ENCODE measurements at places on chromosomes 2 and 18.

GRCh38 chr18:54117853-54118773 is 106.4 kb downstream of the MBD2 start:
- DNase-seq = no peak

DNA sequence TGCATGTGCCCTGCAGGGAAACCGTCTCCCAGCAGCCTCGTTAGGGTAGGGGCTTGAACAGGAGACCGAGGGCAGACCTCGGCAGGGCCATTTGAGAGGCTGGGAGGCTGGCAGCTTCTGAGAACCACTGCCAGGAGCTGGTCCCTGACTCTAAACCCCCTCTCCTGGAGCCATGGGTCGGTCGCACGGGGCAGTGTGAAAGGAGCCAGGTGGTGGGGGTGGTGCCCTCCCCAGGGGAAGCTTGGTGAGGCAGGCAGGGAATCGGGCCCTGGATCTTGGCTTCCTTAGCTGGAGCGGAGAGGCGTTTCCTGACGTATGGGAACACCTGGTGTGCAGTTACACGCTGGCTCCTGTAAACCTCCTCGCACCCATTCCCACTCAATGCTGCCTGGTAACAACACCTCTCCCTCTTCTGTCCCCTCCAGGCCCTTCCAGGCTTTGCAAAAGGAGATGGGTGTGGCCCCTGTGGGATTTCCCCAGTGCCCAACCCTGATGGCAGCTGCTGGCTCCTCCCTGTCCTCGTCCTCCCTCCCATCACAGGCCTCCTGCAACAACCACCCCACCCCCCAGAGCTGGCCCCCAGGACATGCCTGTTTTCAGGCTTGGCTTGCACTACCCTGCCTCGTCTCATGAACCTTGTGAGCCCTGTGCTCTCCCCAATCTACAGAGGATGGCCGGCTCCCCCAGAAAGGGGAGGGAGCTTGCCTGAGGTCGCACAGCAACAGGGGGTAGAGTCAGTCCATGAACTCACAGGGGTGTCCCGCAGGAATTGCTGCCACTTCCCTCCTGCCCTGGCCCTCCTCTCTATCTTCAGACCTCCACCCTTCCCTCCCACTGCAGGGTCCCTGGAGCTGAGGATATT is 24.4 kb downstream of the ADRA2B start:
- DNase-seq = no peak

- DNase-seq = no peak
Measured at GRCh38 chr18:58413667-58414628, 214.9 kb downstream of the ALPK2 start.

- no peak for DNase-seq
Measured at GRCh38 chr2:42942990-42943493, 150.7 kb upstream of the HAAO start.

DNA sequence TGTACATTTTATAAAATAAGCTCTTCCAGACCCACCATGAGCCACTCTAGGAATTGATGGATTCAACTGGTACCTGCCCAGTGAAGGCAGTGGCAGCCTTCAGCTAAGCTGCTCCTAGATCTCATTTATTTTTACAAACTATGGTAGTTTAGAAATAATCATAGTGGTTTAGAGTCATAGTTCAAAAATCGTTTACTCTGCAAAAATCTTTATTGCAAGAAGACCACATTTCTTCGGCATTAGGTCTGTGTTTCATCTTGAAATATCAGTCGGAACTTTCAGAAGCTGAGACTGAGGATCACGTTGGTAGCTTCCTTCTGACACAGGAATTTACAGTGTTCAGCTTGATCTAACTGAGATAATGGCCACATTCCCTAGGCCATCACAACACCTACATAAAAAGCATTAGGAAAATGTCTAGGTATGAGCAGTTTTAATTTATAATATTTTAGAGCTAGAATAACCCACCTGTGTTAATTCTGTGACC is 206.2 kb upstream of the PID1 start:
- no peak for DNase-seq

DNA sequence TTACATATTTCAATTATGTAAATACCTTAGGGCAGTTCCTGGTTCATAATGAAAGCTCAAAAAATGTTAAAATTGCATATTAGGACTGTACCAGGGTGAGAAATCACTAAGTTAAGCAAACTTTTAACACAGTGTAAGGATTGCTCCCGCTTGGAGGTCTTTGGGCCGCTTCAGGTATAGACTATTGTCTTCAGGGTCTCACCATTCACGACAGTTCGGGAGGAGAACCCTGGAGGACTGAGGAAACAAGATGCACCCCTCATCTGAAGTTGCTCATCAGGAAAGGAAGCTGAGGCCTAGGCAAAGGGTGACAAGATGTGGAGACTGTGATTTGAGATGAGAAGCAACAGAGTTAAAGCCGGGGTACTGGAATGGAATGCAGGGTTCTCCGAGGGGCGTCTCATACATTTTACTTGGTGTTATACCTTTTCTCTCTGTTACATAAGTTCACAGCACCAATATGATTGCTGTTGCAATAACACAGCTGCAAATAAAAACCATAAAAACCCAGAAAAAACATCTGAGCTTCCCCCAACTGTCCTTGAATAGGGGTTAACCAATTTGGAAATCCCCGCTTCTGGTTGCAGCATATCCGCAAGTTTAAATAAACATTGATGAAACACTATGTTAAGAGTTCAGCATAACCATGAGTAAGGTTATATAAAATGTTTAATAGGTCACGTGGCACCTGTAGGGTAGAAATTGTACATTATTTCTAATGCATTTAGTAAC is 40.1 kb downstream of the FBXO48 start:
- peak; percentile 65 for DNase-seq

- peak; percentile 30 for DNase-seq
Measured at GRCh38 chr2:102736110-102736409, 25.8 kb upstream of the TMEM182 start.

- peak; percentile 33 for DNase-seq
Measured at GRCh38 chr2:195021711-195022507, 635.1 kb upstream of the SLC39A10 start.

GRCh38 chr18:12255626-12256026 is 1.5 kb downstream of the CIDEA start:
- peak; percentile 80 for DNase-seq

DNA sequence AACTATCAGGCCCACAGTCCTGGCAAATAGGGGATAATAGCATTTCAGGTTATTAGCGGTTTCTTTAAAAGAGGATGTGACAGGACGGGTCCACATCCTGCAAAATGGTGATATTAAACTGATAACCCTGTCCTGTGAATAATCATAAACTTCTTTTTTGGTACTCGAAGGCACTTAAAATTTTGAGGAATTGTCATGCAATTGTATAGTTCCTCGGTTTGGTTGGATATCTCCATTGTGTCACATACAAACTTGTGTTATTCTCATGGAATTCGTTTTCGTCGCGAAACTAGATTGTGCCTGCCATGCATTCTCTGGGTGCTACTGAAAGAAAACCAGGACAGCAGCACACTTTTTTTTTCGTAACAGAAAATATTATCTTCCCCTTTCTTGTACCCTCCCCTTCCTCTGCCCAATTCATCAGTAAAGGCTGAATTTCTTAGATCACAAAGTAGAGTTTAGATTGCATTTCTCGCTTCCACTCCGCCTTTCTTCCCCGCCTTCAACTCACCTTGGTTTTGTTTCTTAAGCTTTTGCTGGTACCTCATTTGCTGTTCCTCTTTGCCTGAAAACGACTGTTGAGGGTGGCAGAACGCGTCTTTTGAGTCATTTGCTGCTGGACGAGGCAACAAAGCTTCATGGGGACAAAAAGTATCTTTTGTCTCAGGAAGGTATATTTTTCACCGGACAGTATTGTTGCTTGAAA is 1.3 kb downstream of the CERS6 start:
- DNase-seq = peak; percentile 15

DNA sequence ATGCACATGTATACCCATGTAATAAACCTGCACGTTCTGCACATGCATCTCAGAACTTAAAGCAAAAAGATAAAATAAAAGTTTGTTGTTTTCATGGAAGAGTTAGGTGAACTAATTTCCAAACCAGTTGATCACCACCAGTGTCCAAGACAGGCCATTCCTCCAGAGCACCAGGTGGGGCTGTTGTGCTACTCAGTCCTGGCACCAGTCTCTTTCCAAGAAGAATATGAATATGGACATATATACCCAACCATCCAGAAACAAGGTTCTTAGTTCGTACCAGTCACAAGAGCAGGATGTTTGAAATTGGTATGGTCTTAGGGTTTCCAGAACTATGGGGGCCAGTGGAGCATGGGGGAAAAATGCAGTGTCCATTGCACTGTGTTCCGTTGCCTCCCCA is 17.2 kb upstream of the TNP1 start:
- peak; percentile 17 for DNase-seq

DNA sequence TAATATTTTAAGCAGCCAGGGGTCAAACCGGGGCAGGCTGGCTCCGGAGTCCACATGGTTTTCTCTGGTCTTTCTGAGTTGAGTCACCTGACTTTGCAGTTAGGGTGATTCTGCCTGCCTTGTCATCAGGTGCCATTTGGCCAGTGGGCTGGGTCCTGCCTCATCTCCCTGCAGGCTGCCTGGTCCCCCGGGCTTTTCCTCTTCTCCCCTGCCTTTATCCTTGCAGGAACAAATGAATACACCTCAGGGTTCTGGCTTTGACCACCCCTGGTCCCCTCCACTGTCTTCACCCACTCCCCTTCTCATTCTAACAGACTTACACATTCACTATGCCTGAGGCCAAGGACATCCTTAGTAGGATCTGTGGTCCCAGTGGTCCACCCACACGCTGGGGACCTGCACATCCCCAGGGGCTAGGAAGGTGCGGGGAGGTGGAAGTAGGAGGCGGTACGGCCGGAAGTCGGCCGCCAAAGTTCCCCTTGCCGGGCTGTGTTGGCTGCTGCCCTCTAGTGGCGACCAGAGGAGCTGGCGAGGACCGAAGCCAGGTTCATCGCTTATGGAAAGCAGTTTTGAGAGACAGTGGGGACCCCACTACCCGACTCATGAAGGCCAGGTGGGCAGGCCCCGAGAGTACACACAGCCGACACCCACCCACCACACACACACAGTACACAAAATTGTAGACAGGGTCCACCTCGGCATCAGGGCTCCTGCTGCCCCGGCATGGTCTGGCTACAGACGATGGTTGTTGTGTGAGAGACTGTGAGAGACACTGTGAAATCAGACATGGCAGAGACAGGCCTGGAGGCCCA is 6.3 kb upstream of the TEX261 start:
- DNase-seq = peak; percentile 70

DNA sequence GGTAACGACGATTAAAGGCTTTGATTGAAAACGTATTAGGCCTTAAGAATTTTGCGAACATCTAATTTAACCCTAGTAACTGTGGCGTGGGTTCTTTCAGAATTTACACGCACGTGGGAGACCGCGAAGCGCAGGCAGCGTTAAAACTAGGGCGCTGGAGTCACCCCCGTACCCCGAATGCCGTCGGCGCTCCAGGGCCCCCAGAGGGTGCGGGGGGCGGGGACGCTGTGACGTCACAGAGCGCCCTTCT is 673 bp upstream of the SMCHD1 start:
- DNase-seq = peak; percentile 54

DNA sequence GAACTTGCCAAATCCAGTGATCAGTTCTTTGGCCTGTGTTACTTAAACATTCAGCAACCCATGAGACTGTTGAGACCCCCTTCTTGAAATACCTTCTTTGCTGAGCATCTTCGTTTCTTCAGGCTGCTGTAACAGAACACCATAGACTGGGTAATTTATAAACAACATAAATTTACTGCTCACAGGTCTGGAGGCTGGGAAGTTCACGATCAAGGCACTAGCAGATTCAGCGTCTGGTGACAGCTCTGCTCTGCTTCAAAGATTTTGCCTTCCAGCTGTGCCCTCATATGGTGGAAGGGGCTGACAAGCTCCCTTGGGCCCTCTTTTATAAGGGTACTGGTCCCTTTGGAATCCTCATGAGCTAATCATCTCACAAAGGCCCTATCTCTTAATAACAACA is 28.8 kb upstream of the TSPYL6 start:
- no peak for DNase-seq

DNA sequence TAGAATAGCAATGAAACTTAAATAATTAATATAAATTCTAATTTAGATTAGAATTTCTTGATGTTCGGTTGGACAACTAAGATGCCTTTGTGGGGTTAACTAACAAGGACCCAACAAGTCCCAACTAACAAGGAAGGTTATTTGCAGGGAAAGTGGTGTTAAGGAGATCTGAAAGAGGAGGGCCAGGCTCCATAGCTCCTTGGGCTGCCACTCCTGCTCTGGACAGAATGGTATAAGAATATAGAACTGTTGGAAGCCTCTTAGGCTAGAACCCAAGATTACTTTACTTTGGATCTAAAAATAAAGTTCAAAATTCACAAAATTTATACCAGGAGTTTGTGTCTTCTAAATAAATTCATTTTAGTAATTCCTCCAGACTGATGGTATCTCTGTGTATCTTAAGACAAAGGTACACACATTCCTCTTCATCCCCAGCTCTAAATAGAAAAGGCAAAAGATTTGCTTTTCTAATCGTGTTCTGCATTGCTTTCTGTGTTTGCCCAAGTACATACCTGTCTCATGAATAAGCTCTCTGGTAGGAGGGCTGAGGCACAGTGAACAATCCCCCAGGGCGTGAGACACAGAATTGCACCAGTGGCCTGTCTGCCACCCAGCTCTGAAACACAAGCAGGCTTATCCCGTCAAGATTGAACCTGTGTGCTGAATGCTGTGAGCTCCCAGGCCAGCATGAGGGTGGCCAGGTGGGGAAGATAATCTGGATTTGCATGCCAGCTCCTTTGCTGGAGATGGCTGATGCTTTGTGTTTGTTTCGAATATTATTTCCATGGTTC is 176.0 kb downstream of the ACKR3 start:
- peak; percentile 75 for DNase-seq

DNA sequence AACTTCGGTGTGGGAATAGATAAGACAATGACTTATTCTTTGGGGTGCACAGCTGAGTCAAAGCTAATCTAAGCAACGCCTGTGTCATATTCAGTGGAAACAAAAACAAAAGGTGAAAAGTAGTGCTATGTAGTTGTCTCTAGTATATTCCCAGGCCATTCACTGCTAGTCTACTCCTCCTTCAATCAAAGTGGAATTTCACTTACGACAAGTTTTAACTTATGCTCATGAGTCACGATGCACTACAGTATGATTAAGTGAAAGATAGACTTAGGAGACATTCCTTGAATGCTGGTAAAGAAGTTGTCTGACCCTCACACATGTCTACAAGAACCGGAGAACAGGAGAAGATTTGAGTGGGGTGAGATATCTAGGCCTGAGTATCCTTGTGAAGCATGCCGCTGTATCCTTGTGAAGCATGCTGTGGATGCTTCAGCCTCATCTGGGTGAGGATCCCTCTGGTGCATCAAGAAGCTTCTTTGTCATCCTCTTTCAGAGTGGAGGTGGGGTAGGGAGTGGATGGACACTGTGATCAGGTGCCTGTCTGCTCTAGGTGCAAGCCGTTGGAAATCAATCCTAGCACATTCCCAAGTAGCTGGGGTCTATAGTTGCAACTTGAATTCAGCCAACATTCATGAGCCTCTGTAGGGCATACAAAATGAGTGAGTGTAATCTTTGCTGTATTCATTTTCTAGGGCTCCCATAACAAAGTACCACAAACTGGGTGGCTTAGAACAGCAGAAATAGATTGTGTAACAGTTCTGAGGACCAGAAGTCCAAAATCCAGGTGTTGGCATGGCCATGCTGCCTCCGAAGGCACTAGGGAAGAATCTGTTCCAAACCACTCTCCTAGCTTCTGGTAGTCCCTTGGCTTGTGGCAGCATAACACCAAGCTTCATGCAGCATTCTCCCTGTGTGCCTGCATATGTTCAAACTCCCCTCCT is 173.5 kb upstream of the FN1 start:
- DNase-seq = peak; percentile 89
